Body of pancreas (tissue), 4 donors: ENCODE measurements at places on chromosomes 11 and 22.
A peak's percentile ranks its signal among the peaks of the same experiment; 100 is the strongest.

DNA sequence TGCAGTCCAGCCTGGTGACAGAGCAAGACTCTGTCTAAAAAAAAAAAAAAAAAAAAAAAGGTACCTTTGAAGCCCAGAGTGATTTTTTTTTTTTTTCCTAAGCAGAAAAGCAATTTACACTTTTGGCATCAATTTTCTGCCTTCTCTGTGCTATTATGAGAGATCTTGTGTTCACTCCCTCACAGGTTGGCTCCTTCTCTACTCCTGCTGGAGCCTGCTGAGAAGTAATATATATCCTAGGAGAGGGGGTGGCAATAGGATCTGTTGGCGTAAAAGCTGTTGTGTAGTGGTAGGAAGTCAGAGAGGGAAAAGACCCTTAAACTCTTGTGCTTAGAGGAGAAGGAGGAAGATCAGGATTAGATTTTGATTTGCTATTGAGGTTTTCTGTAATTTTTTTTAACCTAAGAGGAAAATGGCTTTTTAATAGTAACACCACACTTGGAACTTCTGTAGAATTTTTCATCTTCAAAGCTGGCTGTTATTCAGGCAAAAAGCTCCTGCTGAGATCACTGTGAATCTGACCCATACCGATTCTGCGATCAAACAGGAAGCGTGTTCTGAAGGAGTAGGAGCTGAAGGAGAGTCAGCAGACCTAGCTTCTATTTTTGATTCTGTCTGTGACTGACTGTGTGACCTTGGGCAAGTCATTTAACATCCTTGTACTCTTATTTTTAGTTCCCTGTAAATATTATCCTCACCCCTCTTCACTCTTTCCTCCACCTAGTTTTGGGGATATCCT, 77.7 kb downstream of the TRIM44 start:
- no peaks in the 10 kb centered on the region for H3K27me3 ChIP-seq
- DNase-seq: no peak
- H3K4me3 ChIP-seq: no peak overlapping the region
- H3K4me1 ChIP-seq: peaks cover 63% of the 10 kb centered on the region

DNA sequence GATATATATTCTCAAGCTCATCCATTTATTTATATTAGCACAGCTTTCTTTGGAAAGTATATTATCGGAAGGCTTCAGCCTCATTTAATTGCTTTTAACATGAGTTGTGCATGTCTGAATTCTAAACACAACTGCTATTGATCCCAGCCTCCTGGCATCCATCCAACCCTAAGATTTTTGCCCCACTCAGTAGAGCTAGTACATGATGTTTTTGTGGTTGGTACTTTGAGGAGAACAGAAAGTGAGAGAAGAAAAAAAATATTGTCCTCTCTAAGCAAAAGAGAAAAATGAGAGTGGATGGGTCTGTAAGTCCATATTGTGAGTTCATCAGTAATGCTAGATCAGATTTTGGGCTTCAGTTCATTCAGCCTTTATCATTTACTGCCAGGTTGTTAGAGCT, 198.7 kb downstream of the DDX10 start:
- no peaks in the 10 kb centered on the region for H3K27me3 ChIP-seq
- H3K27ac ChIP-seq: no peak overlapping the region
- no peak for DNase-seq
- no peaks in the 10 kb centered on the region for H3K4me1 ChIP-seq
- no peak overlapping the region for H3K4me3 ChIP-seq
- H3K36me3 ChIP-seq: no peaks in the 10 kb centered on the region

DNA sequence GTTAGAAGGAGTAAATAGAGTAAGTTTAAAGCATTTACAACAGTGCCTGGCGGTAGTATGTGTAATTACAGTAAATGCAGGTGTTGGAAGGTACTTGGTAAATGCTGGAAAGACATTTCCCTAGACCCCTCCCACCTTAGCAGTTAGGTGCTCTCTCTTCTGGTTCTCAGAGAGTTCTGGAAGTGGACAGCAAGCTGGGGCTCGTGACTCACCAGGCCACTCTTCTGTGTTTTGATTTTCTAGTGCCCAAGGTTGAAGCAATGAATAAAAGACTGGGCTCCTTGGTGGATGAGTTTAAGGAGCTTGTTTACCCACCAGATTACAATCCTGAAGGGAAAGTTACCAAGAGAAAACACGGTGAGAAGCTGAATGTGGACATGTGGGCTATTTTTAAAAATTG, 27.6 kb downstream of the SNU13 start:
- H3K36me3 ChIP-seq: peaks cover 16% of the 10 kb centered on the region
- H3K4me1 ChIP-seq: no peaks in the 10 kb centered on the region
- H3K27ac ChIP-seq: no peak overlapping the region
- H3K4me3 ChIP-seq: no peak overlapping the region
- H3K27me3 ChIP-seq: no peaks in the 10 kb centered on the region
- no peak for DNase-seq

DNA sequence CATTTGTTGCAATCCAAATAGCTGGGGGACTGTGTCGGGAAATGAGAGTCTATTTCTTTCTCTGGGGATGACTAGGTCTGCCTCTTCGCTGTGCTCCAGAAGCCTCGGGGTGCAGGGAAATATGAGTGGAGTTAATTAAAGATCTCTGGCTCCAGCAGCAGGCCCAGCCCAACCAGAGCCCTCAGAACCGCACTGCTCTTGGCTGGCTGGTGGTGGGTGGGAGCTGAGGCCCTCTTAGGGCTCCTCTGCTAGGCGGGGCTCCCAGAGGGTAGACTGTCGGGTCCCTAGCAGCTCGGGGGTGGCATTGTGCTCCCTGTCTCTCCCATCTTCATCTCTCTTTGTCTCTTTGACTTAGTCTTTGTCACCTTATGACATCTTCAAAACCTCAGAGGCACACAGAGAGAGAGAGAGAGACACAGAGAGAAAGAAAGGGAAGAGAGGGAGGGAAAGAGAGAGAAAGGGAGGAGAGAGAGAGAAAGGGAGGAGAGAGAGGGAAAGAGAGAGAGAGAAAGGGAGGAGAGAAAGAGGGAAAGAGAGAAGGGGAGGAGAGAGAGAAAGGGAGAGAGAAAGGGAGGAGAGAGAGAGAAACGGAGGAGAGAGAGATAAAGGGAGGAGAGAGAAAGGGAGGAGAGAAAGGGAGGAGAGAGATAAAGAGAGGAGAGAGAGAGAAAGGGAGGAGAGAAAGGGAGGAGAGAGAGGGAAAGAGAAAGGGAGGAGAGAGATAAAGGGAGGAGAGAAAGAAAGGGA, 20.2 kb downstream of the MPPED1 start:
- H3K4me3 ChIP-seq: no peak overlapping the region
- H3K27ac ChIP-seq: no peak overlapping the region
- peaks cover 15% of the 10 kb centered on the region for H3K4me1 ChIP-seq
- no peaks in the 10 kb centered on the region for H3K27me3 ChIP-seq
- no peak for DNase-seq

DNA sequence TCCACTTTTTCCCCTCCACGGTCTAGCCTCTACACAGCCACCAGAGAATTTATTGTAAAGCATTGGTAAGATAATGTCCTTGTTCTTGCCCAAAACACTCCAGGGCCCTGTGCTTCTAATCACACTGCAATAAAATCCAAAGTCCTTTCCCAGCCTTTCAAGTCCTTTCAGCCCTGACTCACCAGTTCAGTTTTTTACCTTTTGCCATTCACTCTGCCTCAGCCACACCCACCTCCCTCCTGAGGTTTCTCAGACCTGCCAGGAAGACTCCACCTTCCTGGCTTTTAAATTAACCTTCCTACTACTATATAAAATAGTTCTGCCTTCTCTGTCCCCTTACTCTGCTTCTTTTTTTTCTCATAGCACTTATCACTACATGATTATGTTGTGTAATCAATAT, 91.0 kb upstream of the ARHGAP32 start:
- peak; percentile 49 for DNase-seq
- H3K36me3 ChIP-seq: no peaks in the 10 kb centered on the region
- peaks cover 56% of the 10 kb centered on the region for H3K4me1 ChIP-seq
- H3K27me3 ChIP-seq: no peaks in the 10 kb centered on the region

- DNase-seq: no peak
- H3K36me3 ChIP-seq: no peaks in the 10 kb centered on the region
- no peaks in the 10 kb centered on the region for H3K27me3 ChIP-seq
- H3K4me1 ChIP-seq: no peaks in the 10 kb centered on the region
Observed at GRCh38 chr11:21316591-21316990, 647.2 kb downstream of the NELL1 start.

GRCh38 chr22:27934069-27934468, 15.0 kb upstream of the PITPNB start:
- no peak overlapping the region for H3K4me3 ChIP-seq
- H3K27ac ChIP-seq: no peak overlapping the region
- H3K36me3 ChIP-seq: no peaks in the 10 kb centered on the region
- H3K27me3 ChIP-seq: no peaks in the 10 kb centered on the region
- DNase-seq: no peak
- peaks cover 6% of the 10 kb centered on the region for H3K4me1 ChIP-seq

DNA sequence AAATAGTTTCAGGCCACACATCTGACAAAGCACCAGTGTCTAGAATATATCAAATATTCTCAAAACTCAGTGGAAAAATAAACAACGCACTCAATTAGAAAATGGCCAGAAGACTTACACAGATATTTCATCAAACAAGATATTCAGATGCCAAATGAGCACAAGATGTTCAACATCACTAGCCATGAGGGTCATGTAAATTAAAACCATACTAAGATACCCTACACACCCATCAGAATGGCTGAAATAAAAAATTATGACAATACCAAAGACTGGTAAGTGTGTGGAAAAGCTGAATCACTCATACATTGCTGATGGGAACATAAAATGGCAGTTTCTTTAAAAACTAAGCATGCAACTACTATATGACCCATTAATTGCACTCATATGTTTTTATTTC, 21.7 kb downstream of the BTG4 start:
- no peaks in the 10 kb centered on the region for H3K36me3 ChIP-seq
- H3K27ac ChIP-seq: no peak overlapping the region
- H3K27me3 ChIP-seq: no peaks in the 10 kb centered on the region
- H3K4me1 ChIP-seq: no peaks in the 10 kb centered on the region

DNA sequence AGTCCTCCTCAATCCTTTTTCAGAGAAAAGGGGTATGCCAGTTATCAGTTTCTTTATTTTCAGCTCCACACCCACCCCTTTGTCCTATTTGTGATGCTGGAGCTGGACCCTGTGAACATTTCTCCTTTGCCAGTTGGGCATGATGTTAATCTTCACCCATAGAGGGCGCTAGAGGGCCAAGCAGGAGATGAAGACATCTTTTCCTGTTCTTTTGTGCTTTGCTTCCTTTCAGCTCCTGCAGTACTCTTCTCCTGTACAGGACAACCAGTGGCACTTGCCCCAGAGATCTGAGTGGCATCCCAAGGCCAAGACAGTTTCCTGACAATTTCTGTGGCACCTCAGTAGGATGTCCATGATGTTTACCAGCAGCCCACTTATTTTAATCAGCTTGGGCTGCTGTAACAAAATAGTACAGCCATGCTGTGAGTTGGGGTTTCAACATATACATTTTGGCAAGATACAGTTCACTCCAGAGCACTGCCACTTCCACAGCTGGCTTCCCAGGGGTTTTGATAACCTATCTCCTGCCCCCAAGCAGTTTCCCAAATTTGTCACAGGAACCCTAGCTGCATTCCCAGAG, 4.6 kb downstream of the SAA2 start:
- H3K27ac ChIP-seq: no peak overlapping the region
- H3K4me3 ChIP-seq: no peak overlapping the region
- H3K27me3 ChIP-seq: no peaks in the 10 kb centered on the region
- H3K4me1 ChIP-seq: no peaks in the 10 kb centered on the region
- H3K36me3 ChIP-seq: no peaks in the 10 kb centered on the region
- DNase-seq: peak; percentile 75

GRCh38 chr11:122625976-122626665, 29.4 kb upstream of the UBASH3B start:
- H3K4me1 ChIP-seq: peaks cover 13% of the 10 kb centered on the region
- peak; percentile 76 for DNase-seq
- peak overlapping the region; percentile 50 for H3K27ac ChIP-seq
- no peaks in the 10 kb centered on the region for H3K36me3 ChIP-seq
